ENCODE measurements at places on chromosomes 6 and 20.

GRCh38 chr20:22353586-22353985, 230.8 kb downstream of the FOXA2 start:
- DNase-seq = no peak

GRCh38 chr6:66964216-66964615, 1257.2 kb upstream of the EYS start:
- no peak for DNase-seq

GRCh38 chr6:34455831-34456230, 10.0 kb upstream of the PACSIN1 start:
- no peak for DNase-seq

GRCh38 chr6:160086754-160087153, 34.9 kb upstream of the SLC22A1 start:
- no peak for DNase-seq

- peak; percentile 85 for DNase-seq
Observed at GRCh38 chr20:3710703-3711483, 1.5 kb downstream of the SIGLEC1 start.

DNA sequence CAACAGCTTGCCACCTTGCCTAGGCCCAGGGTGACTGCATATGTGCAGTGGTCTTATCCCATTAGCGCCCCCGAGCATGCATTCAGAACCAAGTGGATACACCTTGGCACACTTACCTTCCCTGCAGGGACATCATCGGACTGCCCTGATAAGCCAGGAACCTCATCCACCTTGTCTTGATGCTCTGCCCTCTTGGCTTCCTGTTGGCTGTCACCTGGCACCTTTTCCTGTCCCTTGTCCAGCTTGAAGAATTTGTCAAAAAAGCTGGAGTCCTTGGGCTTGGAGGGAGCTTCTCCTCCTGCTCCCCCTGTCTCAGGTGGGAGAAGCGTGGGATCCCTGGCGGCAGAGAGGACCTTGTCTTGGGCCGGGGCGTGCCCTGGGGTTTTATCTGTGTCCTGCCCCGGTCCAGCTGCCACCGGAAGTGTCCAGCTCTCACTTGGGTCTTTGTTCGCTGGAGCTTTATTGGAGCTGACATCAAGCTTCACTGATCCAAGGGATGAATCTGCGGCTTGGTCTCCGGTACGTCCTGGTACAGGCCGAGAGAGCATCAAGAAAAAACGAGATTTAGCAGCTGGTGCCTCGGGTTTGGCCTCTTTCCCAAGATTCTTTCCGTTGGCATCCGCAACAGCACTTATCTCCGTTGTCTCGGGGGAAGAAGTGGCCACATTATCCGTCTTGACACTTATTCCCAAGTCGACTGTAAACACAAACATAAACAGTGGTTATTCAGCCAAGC, 42.0 kb downstream of the BCAS1 start:
- peak; percentile 87 for DNase-seq

- DNase-seq = no peak
Observed at GRCh38 chr6:111119571-111120329, 32.4 kb downstream of the SLC16A10 start.

- DNase-seq = no peak
Observed at GRCh38 chr6:6975459-6976111, 132.2 kb upstream of the RREB1 start.

GRCh38 chr6:95352064-95352795, 225.1 kb upstream of the MANEA start:
- no peak for DNase-seq

- no peak for DNase-seq
Observed at GRCh38 chr6:169997930-169998218, 246.5 kb downstream of the ERMARD start.

DNA sequence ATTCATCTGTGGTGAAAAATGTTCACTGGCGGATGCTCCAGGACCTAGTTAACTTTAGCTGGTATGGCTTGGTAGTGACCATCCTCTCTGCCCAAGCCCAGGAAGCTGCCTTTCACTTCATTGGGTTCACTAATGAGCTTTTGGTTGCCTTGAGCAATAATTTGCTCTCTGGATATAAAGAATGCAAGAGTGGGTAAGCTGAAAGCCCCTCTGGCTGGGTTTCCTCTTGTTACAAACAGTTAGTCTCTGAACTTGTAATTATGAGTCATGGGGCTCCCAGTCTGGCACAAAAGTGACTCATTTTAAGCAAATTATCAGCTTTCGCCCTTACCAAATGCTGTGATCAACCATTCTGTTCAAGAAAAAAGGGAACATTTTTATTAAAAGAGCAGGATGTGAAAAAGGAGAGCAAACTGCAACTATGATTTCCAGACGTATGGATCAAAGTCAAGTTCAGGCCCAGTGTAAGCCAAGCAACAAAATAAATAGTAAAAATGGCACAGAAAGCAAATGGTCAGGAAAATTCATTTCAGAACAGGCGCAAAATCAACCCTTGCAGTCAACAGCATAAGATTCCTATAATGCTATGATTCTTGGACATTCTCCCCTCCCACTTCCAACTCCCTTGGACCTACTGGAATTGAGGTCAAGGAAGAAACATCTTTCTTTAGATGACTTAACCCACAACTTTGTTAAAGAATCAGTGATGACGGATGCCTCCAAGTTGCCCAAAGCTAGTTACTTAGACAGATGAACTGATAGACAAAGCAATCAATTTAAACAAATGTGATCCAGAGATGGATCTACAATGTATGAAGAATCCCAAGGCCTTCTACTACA, 130.0 kb upstream of the KCNK16 start:
- no peak for DNase-seq

- no peak for DNase-seq
Observed at GRCh38 chr6:137115658-137116057, 57.8 kb downstream of the IL22RA2 start.

- DNase-seq = no peak
Observed at GRCh38 chr20:38635721-38636288, 34.2 kb downstream of the ARHGAP40 start.

DNA sequence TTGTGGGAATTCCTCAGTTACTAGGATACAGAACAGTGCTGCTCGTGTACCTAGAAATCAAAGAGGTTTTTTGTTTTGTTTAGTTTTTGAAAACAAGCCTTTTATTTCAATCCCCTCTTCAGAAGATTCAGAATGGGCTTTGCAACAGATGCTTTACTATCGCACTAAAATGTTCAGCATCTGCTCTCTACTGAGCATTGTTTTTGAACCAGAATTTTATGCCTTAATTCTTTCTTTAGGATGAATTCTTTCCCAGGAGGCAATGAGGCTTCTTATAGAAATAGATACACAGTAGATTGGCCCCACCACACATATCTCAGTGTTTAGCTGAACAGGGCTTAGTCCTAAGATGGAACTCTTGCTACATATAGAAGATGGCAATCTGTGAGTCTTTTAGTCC, 95.9 kb upstream of the SPACA1 start:
- no peak for DNase-seq

- DNase-seq = no peak
Observed at GRCh38 chr6:137165375-137166246, 7.8 kb downstream of the IL22RA2 start.

DNA sequence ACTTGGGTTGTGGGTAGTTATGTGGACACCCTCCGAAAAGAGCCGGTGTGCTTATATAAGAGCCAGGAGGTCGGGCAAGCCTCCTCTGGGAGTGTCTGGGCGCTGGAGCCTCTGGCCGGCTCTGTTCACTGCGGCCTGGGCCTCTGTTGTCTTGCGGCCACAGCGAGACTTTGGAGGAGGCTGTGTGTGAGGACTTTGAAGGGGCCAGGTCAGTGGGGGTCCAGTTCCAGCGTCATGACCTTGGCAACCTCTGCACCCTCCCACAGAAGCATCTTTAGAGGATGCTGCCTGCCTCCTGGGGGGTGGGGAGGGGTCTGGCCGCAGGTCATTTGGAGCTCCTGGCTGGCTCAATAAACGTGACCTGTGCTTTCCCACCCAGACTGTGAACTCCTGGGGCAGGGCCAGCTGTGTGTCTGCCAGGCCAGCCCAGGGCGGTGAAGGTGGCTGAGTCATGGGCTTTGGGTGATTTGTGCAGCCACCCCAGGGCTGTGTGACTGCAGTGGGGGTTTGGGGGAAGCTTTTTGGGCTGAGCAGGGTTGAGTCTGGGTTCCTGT, 1.2 kb downstream of the TCEA2 start:
- DNase-seq = no peak

DNA sequence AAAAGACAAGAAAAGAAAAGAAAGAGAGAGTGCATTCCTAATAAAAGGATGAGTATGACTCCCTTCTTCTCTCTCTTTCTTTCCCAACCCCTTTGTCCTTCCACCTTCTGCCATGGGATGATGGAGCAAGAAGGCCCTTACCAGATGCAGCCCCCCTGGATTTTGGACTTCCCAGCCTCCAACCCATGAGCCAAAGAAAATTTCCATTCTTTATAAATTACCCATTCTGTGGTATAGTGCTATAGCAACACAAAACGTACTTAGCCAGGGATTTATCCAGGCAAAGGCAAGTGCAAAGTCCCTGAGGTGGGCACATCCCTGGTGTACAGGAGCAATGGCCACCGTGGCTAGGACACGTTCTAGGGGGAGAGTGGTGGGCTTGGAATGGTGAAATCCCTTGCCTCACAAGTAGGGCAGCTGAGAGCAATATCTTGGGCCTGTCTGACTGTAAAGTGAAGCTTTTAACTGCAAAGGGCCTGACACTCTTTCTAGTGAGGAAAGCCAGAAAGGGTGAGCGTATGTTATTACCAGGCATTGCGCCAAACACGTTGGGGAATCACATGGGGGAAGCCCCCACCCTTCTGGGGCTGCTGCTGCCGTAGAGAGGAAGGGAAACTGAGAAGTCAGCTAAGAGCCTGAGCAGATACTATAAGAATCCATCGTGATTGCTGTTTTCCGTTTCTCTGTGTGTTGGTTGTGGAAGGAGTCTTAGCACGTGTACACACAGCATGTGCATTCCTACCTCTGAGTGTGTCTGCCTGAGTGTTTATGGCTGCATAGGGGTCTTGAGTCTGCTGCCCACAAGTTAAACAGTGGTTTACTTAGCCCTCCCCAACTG, 50.7 kb upstream of the SIRPA start:
- DNase-seq = peak; percentile 59

- DNase-seq = no peak
Observed at GRCh38 chr6:9620263-9620662, 794.6 kb downstream of the TFAP2A start.

GRCh38 chr20:54499111-54499510, 23.7 kb downstream of the DOK5 start:
- no peak for DNase-seq

- DNase-seq = peak; percentile 45
Observed at GRCh38 chr20:13936781-13937576, 53.4 kb downstream of the SEL1L2 start.

GRCh38 chr6:42372699-42373098, 79.0 kb downstream of the TRERF1 start:
- no peak for DNase-seq

GRCh38 chr20:3842348-3842930, 4.2 kb upstream of the MAVS start:
- DNase-seq = no peak

Data from head of caudate nucleus (tissue), 42 donors.